ENCODE measurements at places on chromosomes 11 and 22.

GRCh38 chr11:39435641-39436040, 2023.8 kb downstream of the LRRC4C start:
- no peak for DNase-seq

DNA sequence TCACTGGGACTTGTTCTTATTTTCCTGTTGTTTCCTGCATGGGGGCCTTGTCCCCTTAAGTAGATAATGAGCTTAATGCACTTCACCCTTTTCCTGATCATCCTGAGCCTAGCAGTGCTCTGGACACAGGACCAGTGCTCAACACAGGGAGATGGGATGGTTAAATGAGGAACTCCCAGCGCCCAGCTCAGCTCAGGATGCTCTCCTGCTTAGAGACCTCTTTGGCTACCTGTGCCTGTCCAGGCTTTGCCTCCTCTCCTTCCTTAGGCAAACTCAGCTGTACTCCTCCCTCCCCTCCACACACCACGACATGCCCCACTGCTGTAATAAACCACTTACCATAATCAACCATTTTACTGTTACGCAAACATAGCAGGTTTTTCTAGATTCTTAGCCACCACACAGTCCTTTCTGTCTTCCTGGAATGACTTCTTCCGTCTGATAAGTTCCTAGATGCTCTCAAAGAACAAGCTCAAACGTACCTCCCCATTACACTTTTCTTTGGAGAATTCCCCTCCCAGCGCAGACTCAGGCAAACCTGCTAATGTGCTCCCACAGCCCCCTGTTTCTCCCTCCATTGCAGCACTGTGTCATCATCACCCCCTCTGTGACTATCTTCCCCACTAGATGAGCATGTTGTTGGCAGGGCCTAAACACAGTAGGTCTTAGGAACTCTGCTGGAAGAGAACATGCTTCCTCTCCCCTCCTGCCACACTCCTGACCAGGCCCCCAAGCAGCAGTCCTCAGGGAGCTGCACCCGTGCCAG, 113.6 kb downstream of the MICAL2 start:
- DNase-seq, result no peak

DNA sequence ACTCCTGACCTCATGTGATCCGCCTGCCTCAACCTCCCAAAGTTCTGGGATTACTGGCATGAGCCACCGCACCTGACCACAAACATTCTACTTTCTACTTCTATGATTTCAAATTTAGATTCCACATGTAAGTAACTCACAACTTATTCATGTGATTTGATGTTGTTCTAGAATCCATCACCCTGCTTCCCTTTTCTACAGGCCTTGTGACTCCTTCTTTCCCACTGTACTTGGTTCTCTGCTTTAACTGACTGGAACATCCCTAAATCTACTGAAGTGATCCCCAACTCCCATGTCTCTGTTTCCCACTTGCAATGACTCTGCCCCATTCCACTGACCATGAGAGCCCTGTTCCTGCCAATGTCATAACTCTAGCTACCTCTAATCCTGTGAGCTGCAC, 25.7 kb upstream of the MRPL17 start:
- no peak for DNase-seq

- no peak for DNase-seq
These were observed 3.1 kb downstream of the KCNJ4 start for GRCh38 chr22:38451864-38452263.

- no peak for DNase-seq
These were observed 715 bp upstream of the PRR5 start for GRCh38 chr22:44701187-44701790.

All from AG20443 (cell line).